CD4-positive, alpha-beta T cell treated with Interleukin-15 for 4 hours (primary cell): ENCODE measurements at places on chromosomes 2 and 18.
A peak's percentile ranks its signal among the peaks of the same experiment; 100 is the strongest.

GRCh38 chr2:62410015-62410453 is 96.0 kb downstream of the TMEM17 start:
- no peak for DNase-seq

DNA sequence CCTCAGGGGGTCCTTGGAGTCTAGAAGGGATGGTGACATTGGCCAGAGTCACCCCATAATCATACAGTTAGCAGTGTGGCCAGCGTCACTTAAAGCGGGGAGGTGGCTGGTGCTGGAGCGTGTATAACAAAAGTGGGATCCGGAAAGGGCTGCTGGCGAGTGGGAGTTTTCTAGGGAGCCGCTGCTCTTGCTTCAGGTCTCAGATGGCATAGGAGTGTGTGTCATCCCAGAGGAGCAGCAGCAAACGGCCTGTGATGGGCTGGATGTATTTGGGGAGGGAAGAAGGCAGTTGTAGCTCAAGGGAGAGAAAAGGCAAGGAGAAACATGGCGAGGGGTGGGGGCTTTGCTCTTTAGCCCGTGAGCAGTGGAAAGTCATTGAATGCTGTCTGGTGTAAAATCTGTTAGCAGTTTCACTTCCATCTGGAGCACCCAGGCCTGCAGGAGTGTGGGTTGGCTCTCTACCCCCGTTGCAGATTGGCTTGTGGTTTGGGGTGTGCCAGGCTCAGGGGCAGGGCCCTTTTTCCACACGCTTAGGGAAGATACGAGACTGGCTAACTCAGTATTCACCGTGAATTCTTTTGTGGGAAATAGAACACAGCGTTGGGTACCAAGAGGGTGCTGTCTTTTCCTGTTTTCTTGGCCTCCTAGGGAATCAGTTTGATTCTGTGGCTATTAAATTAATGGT is 120.5 kb downstream of the AGAP1 start:
- DNase-seq, result no peak

- no peak for DNase-seq
These were observed 119.6 kb downstream of the FEZ2 start for GRCh38 chr2:36478332-36478738.

DNA sequence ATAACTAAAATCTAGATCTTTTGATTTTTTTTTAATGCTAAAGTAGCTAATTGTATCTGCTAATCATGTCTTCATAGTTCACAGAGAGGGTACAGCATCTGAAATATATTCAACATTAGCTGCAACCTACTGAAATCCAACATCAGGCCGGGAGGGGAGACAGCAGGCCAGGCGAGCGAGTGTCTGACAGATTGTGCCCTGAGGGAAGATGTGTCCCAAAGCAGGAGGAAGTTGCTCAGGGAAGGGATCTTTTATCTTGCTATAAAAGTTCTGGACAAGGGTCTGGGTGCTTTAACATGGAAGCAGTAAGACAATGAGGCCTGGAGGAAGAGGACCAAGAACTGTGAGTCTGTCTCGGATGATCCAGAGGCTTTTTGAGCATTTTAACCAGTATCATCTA is 274.1 kb downstream of the AFF3 start:
- DNase-seq, result no peak

DNA sequence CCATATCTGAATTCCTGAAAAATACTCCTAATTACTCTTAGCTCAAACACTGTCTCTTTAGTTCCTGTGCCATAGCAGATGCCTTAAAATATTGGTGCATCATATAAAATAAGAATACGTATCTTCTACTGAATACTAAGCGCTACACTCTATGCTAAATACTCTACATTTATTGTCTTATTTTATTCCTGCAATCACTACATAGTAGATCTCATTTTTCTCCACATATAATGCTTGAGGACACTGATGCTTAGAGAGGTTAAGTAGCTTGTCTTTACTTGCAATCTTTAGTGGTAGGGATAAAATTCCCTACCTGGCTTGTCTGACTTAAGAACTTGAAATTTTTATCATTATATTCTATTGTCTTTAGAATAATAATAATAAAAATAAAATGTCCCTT is 137.3 kb upstream of the SETBP1 start:
- DNase-seq, result no peak

GRCh38 chr18:79815657-79816056 is 17.9 kb downstream of the KCNG2 start:
- no peak for DNase-seq

DNA sequence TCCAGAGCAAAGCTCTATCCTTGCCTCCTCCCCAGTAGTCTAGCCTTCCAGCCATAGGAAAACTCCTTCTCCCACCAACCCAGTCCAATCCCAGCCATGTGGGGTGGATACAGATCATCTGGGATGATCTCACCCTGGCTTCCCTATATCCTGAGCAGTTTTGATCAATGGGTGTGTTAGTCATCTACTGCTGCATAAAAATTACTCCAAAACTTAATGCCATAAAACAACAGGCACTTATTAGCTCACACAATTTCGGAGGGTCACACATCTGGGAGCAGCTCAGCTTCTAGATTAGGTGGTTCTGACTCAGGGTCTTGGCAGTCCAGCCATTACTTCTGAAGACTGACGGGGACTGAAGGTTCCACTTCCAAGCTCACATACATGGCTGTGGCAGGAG is 190.4 kb downstream of the SPP2 start:
- DNase-seq, result no peak

- no peak for DNase-seq
These were observed 62.3 kb upstream of the STON1 start for GRCh38 chr2:48467637-48468036.

DNA sequence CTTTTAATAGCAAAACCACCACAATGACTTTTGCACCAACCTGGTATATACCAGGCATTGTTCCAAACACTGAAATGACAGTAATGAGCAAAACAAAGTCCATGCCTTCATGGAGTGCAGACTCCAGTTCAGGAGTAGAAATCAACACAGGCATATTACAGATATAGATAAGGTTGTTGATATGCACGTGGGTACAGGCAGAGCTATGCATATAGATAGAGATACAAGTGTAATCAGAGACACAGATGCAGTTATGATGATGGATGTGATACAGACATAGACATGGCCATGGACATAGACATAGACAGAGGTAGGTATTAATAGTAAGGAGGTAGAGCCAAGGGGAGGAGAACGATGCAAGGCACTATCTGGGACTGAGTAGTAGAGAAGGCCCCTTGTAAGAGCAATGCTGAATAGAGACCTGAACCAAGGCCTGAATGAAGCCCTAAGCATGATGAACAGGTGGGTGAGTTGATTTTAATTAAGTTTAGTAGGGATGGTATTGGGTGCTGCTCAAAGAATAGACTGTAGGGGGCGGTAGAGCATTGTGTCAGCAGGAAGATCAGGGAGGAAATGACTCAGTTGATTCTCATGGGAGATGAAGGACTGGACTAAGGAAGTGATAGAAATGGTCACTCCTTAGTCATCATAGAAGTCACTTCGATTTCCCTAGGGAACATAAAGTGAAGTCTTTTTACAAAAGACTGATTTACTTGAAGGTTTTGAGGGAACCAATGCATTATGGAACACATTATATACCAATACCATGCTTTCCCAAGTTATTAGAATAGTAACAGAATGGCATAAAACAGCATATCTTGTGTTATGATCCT is 39.4 kb downstream of the CMPK2 start:
- peak; percentile 64 for DNase-seq

DNA sequence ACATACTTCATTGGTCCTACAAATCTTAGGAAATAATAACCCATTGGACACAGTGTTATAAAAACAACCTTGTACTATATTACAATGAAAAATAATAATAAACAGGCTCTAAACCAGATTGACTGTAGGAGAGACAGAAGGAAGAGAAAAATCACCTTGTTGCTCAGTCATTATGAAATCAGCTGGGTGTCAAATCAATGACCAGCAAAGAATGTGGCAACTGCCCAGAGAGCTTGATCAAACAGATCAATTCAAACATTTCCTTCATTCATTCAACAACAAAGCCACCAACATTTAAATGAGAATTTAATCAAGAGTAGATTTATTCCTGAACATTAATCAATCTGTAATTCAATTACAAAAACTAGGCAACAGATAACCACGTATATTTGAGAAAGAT is 671.9 kb upstream of the CHAC2 start:
- DNase-seq, result no peak

- no peak for DNase-seq
These were observed 1396.3 kb upstream of the CELF4 start for GRCh38 chr18:38961880-38962279.

DNA sequence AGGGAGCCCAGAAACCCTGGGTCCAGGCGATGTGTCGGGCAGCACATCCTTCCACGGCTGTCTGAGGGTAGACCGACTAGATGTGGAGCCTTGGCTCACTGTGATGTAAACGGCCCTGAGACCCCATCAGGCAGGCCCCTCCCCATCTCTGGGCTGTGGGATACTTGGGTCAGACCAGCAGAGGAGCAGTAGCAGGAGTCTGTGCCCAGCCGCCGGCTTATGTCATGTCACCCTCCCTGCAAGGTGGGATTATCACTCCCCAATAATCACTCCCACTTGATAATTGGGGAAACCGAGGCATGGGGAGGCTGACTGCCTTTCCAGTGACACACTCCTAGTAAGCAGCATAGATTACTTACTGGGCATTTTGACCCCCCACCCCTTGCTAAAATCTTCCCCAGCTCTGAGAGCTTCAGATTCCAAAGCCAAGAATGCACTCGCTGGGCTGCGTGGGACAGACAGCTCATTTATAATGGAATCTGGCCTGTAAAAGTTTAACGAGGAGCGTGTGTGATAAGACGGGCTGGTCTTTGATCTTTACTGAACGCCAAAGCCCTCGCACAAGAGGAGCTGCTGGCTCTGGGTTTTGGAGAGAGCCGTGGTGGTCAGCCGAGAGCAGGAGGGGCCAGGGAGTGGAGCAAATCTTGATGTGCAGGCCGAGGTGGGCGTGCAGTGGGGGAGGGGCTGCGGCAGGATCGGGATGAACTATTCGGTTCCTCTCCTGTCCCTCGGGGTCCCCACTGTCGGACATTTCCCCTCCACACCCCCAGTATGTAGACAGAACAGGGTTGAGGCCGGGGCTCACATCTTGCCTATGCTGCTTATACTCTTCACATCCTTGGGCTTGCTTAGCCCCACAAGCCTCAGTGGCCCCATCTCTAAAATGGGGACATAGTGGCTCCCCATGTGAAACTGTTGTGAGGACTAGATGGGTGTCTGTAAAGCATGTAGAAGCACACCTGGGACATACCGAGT is 200.0 kb downstream of the GLI2 start:
- no peak for DNase-seq

DNA sequence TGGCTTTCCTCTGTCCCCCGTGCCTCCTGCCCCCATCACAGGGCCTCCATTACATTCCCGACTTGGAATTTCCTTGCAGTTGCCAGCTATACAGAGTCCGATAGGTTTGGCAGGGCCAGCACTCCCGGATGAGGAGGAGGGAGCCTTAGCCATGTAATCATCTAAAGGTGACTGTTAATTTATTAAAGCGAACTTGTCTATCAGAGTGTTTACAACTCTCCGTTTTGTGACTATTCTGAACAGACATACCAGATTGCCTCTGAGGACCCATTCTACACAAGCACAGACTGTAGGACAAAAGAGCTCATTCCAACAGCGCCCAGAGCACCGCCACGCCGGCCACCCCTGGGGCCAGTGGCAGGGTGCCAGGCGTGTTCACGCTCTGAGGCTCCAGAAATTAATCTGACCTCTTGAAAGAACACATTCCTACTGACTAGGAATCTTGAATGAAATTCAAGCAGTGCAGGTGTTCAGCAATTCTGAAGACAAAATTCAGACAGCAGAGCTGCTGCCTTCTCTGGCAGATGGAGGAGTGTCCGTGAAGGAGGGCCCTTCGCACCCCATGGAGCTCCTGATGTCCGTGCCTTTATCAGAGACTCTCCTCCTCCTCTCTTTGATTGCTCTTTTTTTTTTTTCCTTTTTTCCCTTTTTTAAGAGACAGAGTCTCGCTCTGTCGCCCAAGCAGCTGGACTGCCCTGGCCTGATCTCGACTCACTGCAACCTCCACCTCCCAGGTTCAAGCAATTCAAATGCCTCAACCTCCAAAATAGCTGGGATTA is 58.1 kb upstream of the RALBP1 start:
- DNase-seq, result no peak

DNA sequence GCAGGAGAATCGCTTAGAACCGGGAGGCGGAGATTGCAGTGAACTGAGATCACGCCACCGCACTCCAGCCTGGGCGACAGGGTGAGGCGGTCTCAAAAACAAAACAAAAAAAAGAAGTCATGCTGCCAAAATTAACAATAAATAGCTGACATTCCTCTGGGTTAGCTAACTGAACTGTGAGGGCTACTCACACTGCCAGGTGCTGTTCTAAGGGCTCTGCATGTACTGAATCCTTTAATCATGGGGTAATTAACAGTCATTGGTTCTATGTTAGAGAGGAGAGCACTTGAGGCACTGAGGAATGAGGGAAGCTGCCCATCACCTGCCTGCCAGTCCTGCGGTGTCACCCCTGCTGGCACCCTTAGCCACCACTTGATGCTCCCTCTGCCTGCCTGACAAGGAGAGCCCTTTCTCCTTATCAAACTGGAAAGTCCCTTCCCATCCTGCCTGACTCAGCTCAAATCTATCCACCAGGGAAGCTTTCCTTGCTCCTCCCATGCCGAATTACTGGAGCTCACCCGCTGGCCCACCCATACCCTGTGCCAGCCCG is 73.0 kb upstream of the RIOK3 start:
- DNase-seq, result no peak

DNA sequence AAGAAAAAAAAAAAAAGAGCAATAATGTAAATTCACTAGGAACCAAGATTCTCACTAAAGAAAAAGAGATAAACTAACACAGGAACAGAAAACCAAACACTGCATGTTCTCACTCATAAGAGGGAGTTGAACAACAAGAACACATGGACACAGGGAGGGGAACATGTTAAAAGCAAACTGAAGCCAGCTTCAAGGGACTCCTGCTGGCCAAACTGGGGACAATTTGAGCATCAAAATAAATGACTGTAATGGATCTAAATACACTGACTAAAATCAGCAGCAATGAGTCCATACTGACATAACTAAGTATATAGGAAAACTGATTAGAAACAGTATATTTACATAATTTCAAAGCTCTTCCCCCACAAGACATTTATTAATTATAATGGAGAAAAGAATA is 73.0 kb downstream of the FARSB start:
- DNase-seq, result no peak

DNA sequence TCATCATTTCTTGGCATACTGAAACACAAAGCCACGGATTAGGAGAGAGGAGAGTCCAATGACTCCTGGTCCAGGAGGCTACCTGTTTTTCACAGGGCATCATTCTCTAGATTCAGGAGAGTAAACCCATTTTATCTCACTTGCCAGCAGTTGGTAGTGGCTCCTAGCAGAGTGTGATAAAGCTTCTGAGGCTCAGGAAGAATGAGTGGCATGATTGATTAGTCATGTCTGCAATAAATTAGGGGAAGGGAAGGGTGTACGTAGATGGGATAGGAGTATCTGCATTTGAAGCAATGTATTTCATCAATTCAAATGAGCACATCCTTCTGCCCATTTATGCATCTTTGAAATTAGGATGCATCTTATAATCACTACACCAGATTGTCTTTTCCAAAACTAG is 31.1 kb upstream of the PNO1 start:
- no peak for DNase-seq

DNA sequence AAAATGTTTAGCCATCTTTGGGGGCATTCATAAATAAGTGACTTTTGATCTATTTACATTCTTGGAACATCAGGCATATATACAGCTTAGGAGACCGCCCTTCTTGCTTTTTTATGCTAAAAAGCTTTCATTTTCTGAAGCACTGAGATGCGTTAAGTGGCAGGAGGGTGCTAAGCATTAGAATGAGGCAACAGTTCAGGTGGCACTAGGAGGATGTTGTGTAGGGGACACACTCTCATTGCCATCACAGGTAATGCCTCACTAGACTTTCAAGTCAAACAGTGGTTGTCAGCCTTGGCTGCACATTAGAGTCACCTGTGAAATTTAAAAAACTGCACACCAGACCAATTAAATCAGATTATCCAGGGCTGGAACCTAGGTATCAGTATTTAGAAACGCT is 39.1 kb downstream of the EHBP1 start:
- no peak for DNase-seq
